Spinal cord (tissue), 10 donors: ENCODE measurements at places on chromosomes 7 and 10.

DNA sequence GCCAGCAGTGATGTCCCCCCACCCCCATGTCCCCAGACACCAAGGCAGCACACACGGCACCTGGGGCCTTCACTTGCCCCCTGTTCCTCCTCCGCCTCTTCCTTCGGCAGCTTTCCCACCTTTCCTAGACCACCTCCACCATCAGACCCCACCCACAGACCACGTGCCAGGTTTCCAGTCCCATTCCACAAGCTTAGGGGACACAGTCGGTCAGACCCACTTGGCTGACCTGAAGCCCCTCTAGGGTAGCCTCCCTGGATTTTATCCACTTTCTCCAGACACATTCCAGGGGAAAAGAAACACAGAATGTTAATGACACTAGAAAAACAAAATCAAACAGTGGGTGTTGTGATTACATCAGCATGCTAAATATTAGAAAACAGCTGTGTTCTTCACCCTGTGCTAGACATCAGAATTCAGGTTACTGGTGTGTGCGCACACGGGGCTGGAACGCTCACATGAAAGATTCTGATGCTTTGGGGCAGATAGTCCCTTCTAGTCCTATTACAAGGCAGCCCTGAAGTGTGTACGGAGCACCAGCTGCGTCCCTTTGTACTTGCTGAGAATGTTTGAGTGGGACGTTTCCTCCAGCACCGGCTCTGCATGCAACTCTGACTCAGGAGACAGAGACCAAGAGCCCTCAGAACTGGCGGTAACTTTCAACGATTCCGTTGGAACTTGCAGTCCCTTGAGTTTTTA lies 75.5 kb upstream of the PPP2R2D start:
- no peak for DNase-seq

GRCh38 chr7:47967123-47967522 lies 12.3 kb downstream of the HUS1 start:
- DNase-seq: no peak

GRCh38 chr7:134420424-134421125 lies 38.3 kb downstream of the AKR1B1 start:
- peak; percentile 47 for DNase-seq

DNA sequence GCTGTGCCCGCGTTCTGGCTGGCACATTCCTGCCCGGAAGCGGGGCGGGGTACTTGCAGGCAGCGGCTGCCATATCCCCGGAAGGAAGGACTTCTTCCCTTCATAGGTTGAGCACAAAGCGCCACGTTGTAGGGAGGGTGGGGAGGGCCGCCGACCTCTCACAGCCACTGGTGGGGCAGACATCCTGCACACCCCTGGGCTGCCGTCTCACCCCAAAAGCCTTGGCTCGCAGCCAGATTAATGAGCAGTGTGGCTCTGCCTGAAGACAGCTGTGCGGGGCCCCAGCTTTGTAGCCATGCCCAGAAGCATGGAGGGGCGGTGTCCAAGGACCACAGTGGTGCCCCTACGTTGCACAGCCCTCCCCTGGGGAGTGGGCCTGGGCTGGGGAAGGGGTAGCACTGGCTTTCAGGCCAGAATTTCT lies 54.3 kb upstream of the DPYSL4 start:
- no peak for DNase-seq

DNA sequence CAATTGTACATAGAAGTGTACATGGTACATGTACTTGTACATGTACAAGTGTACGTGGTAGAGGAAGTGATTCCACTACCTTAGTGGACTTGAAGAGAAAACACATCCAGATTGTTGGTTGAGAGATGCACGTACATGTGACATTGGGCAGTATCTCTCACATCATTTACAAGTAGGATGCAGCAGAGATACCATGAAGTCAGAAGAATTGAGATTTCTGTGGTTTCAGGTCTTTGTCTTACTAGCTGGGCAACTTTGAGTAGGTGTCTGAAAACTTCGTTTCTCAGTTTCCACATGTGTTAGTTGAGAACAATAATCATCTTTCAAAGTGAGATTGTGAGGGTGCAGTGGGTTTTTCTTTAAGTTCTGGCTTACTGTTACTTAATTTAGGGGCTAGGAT lies 21.5 kb downstream of the CLDN12 start:
- no peak for DNase-seq

GRCh38 chr7:137593115-137593711 lies 249.7 kb upstream of the PTN start:
- no peak for DNase-seq

DNA sequence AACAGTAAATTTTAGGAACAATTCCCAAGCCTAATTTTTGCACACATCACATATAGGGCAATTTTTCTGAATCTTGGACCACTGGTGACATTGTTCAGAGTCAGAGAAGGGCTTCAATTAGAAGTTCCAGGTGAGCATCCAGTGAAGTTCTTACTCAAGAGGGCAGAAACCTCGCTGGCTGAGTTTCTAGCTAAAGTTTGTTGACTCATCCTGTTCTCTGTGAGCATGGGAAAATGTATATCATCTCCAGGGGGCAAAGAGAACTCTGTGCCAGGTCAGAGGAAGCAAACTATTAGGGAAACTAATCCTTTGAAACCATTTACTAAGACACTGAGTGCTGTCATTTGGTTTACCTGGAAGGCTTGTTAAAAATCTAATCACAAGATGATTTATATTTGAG lies 695.6 kb upstream of the IGFBP3 start:
- DNase-seq: no peak

DNA sequence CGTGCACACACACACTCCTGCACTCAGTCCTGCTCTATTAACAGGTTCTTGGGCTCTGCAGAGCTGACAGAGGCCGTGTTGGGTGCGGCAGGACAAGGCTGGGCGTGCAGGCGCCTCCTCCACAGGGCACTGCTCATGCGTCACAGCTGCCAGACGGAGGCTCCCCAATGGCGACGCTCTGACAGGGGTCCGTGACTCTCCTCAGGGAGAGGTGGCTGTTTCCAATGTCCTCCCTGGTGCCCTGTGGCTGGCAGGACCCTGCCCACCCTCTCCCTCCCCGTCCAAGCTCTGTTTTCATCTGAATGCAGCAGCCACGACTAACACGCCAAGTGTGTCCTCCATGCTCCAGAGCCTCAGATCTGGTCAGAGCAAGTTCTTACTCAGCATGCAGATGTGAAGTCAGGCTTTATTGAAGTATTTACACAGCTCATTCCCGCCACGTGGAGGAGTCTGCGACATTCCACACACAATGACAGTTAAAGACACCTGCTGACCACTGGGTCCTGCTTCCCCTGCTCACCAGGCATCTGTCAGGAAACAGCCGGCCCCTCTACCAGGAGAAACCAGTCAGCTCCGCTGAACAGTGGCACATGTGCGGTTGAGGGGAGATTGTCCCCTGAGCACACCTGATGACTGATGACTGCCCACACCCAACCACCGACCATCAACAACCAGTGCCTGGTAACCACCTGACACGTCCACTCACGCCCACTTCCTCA lies 116.7 kb downstream of the VIPR2 start:
- no peak for DNase-seq

GRCh38 chr10:60172363-60172990 lies 217.2 kb downstream of the ANK3 start:
- DNase-seq: no peak

DNA sequence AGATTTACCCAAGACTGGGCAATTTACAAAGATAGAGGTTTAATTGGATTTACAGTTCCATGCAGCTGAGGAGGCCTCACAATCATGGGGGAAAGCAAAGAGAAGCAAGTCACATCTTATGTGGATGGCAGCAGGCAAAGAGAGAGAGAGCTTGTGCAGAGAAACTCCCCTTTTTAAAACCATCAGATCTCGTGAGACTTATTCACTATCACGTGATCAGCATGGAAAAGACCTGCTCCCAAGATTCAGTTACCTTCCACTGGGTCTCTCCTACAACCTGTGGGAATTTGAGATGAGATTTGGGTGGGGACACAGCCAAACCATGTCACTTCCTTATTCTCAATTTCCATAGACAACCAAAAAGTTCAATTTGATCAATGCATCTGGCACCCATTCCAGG lies 24.9 kb upstream of the NOBOX start:
- no peak for DNase-seq

- no peak for DNase-seq
Observed at GRCh38 chr10:125089469-125089868, 70.9 kb downstream of the CTBP2 start.

GRCh38 chr7:55533050-55533728 lies 39.1 kb downstream of the VOPP1 start:
- no peak for DNase-seq

DNA sequence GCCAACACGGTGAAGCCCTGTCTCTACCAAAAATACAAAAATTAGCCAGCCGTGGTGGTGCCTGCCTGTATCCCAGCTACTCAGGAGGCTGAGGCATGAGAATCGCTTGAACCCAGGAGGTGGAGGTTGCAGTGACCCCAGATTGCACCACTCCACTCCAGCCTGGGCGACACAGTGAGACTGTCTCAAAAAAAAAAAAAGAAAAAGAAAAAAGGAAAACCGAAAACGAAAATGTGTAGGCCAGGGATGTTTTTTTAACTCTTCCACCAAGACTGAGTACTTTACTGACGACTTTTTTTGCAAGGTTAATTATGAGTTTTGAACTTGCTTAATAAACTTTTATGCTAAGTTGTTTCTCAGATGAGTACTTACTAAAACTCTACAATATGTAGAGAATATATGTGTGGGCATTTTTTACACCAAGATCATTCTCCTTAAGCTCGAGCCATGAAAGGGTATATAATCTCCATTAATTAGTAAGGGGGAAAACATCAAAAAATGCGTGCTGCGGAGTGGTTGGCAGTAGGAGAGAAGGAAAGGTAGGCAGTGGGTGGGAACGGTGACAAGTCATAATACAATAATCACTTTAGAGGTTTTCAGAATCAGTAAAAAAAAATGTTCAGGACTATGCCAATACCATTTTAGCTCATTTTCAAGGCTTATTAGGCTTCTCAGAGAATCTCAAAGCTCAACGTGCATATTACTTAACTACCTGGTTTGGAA lies 8.6 kb upstream of the ADRB1 start:
- DNase-seq: no peak
